ENCODE measurements at places on chromosomes 3 and 15.

GRCh38 chr3:144810160-144810559 is 838.5 kb downstream of the DIPK2A start:
- DNase-seq, result no peak

GRCh38 chr3:169349622-169349942 is 313.9 kb downstream of the MECOM start:
- no peak for DNase-seq

DNA sequence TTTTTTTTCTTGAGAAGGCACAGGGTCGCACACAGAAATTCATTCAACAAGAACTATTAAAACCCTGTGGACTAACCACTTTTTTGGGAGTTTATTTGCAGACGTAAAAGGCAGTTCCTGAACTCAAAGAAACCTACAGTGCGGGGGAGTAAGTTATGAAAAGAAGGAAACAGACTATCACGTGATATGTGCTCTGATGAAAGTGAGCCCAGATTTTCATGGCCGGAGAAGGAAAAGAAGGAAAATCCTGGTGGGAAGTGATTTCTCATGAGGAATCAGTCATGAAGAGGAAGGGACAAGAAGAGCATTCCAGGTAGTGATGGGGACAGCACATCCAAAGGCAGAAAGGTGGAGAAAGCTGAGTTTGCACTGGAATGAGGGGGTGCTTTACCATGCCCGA is 26.1 kb downstream of the SEMA6D start:
- no peak for DNase-seq

GRCh38 chr3:72055436-72055835 is 270.5 kb upstream of the PROK2 start:
- DNase-seq, result no peak

- no peak for DNase-seq
Observed at GRCh38 chr15:96408591-96409183, 78.2 kb downstream of the NR2F2 start.

Measured in T-helper 9 cell (primary cell).